ENCODE measurements at places on chromosomes 7 and 10. TPM values are rescaled to one million over a fixed set of nuclear protein-coding genes. Genes with fewer than 3 reads are reported as not detected.

DNA sequence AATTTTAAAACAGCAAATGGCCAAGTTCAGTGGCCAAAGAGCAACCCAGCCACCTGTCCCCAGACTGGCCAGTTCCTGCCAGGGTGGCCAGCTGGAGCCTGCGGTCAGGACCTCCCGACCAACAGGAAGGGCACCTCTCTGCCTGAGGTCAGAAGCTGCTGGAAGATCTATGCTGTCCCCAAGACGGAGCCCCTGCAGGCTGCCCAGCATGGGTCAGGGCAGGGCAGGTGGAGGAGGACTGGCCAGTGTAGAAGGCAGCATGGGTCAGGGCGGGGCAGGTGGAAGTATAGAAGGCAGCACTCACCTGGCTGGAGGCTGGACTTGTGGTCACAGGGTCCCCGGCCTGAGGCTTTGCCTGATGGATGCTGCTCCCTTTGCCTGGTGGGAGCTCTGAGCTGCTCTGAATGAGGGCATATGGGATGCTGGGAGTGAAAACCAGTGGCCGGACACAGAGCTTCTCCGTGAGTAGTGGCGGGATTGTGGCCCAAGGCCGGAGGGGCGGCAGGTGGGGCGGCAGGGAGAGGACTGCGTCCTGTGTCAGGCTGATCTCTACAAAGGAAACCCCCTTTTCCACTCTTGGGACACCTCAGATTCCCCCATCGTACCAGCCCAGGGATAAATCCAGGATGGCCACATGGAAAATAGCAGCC, 229.2 kb downstream of the TCERG1L start:
- H3K36me3 ChIP-seq: no peaks in the 10 kb centered on the region
- no peak for DNase-seq
- H3K4me1 ChIP-seq: no peaks in the 10 kb centered on the region
- no peak overlapping the region for H3K4me3 ChIP-seq

Gene CLDN4
- total RNA-seq: 249 TPM

- no peak for DNase-seq
- H3K4me3 ChIP-seq: no peak overlapping the region
- H3K4me1 ChIP-seq: 0 out of 2 replicates have a peak, but pooled peaks cover 3% of the 10 kb centered on the region
- H3K36me3 ChIP-seq: peaks cover 9% of the 10 kb centered on the region
- no peaks in the 10 kb centered on the region for H3K27me3 ChIP-seq
These were observed 4.3 kb downstream of the COPS6 start for GRCh38 chr7:100093054-100093453.

DNA sequence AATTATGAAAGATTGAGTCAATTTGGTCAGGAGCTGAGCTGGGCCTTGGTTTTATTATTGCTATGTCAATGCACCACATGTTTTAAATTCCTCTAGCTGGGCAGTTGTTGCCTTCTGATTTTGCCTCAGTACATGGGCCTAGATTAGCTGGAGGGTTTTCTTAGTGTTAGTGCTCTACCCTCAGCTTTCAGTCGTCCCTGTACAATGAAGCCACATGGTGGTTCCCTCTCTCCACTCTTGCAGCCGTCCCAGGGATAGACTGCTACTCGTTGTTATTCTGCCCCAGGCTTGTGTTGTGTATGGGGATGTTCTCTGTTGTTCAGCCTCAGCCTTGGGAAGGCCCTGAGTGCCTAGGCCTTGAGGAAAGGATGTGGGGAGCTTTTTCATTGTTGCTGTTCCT, 37.0 kb downstream of the NHLRC2 start:
- H3K27ac ChIP-seq: peak overlapping the region; percentile 37
- no peaks in the 10 kb centered on the region for H3K36me3 ChIP-seq
- H3K27me3 ChIP-seq: no peaks in the 10 kb centered on the region
- peak; percentile 42 for DNase-seq

- no peaks in the 10 kb centered on the region for H3K36me3 ChIP-seq
- no peak for DNase-seq
- no peaks in the 10 kb centered on the region for H3K27me3 ChIP-seq
These were observed 557.1 kb downstream of the KCNMA1 start for GRCh38 chr10:77080361-77081027.

Gene PBLD
- 15.3 TPM for total RNA-seq

Gene MTG1
- 111 TPM for total RNA-seq

GRCh38 chr7:34364130-34364529, 293.9 kb upstream of the NPSR1 start:
- no peak overlapping the region for H3K4me3 ChIP-seq
- no peak overlapping the region for H3K27ac ChIP-seq
- H3K36me3 ChIP-seq: no peaks in the 10 kb centered on the region
- DNase-seq: no peak
- no peaks in the 10 kb centered on the region for H3K4me1 ChIP-seq

GRCh38 chr10:94936721-94937120, 1.7 kb upstream of the CYP2C9 start:
- DNase-seq: no peak
- no peaks in the 10 kb centered on the region for H3K36me3 ChIP-seq
- H3K4me3 ChIP-seq: no peak overlapping the region
- H3K27ac ChIP-seq: no peak overlapping the region
- H3K27me3 ChIP-seq: no peaks in the 10 kb centered on the region
- no peaks in the 10 kb centered on the region for H3K4me1 ChIP-seq

GRCh38 chr7:18566829-18567228, 71.3 kb downstream of the HDAC9 start:
- H3K4me3 ChIP-seq: no peak overlapping the region
- H3K27ac ChIP-seq: no peak overlapping the region
- no peaks in the 10 kb centered on the region for H3K27me3 ChIP-seq
- DNase-seq: no peak
- no peaks in the 10 kb centered on the region for H3K36me3 ChIP-seq

GRCh38 chr10:6409971-6410643, 170.0 kb downstream of the PRKCQ start:
- 0 out of 2 replicates have a peak, but pooled peaks cover 1% of the 10 kb centered on the region for H3K27me3 ChIP-seq
- H3K36me3 ChIP-seq: no peaks in the 10 kb centered on the region
- no peak overlapping the region for H3K27ac ChIP-seq

Gene PSTK
- total RNA-seq: 8.2 TPM

Gene PTN
- total RNA-seq: 9.2 TPM

DNA sequence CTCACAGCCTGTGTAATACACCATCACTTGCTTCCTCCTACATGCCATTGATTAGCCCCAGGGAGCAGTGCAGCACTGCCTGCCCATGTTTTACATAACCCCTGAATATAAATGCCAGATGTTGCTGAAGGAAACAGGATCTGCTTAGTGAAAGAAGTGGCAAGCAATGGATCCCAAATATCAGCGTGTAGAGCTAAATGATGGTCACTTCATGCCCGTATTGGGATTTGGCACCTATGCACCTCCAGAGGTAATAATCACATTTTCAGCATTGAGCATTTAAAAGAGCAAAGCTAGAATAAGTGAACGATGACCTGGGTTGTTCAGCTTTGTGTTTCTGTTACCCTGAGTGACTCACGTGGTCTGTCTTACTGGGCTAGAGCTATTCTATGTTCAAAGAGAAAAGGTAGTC, at the start of gene AKR1C4:
Gene AKR1C4 (plus strand): TSS at position 136 of the 412 bp plus-strand sequence. CDS start 31 bp downstream, at position 167.
- H3K27me3 ChIP-seq: no peaks in the 10 kb centered on the region
- H3K4me1 ChIP-seq: peaks cover 23% of the 10 kb centered on the region
- H3K36me3 ChIP-seq: no peaks in the 10 kb centered on the region
- H3K27ac ChIP-seq: no peak within 1 kb of the TSS
- no peak within 1 kb of the TSS for H3K4me3 ChIP-seq

DNA sequence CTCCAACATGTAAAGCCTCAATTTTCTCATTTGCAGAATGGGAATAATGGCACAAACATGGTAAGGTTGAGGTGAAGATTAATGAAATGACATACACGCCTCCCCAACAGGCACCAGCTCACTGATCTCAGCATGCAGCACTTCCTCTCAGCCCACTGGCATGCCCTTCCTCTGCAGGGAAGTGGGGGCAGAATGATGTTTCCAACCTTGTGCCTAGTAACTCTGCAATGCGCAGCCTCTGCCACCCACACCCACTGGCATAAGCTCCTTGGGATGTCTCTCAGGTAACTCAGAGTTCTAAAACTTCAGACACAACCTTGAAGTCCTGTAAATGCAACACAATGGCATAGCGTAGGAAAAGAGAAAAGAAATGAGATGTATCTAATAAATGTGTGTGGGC, 540.7 kb downstream of the HTR7 start:
- H3K4me3 ChIP-seq: no peak overlapping the region
- H3K4me1 ChIP-seq: no peaks in the 10 kb centered on the region
- H3K36me3 ChIP-seq: no peaks in the 10 kb centered on the region
- DNase-seq: no peak
- H3K27me3 ChIP-seq: no peaks in the 10 kb centered on the region

DNA sequence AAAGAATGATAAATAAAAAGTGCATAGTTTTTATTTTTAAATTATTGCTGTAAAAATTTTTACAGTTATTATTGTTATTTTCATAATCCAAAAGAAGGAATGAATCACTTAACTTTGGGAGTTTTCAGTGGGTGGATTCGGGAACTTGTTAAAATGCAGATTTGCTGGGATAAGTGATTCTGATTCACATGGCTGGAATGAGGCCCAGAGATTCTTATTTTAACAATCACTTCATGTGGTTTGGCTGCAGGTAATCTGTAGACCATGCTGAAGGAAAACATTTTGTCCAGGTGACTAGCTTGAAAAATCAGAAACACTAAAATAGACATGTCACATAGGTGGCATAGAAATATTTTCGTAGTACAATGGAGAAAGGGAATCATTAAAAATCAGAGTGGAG, 13.9 kb downstream of the CROT start:
- no peaks in the 10 kb centered on the region for H3K36me3 ChIP-seq
- no peaks in the 10 kb centered on the region for H3K27me3 ChIP-seq
- H3K27ac ChIP-seq: no peak overlapping the region

DNA sequence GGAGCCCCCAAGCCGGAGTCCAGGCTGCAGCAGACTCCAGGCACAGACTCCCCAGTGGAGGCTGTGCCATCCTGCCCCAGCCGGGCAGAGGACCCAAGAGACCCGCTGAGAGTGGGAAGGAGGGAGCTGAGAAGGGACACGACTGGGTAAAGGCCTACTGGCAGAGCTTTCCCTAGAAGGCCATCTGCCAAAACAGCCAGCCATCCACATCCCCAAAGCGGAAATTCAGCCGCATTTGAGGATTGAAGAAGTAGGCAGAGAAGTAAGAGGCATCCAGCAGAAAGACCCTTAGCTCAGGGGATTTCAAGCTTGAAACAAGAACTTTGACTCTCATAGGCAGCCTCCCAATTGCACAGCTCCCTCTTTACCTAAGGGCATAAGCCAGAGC, 857 bp downstream of the CPXM2 start:
- no peaks in the 10 kb centered on the region for H3K27me3 ChIP-seq
- no peaks in the 10 kb centered on the region for H3K4me1 ChIP-seq
- no peak overlapping the region for H3K27ac ChIP-seq
- no peak for DNase-seq
- H3K4me3 ChIP-seq: no peak overlapping the region

GRCh38 chr10:13485623-13486022, 43.2 kb downstream of the BEND7 start:
- H3K36me3 ChIP-seq: no peaks in the 10 kb centered on the region
- DNase-seq: no peak
- no peak overlapping the region for H3K27ac ChIP-seq

DNA sequence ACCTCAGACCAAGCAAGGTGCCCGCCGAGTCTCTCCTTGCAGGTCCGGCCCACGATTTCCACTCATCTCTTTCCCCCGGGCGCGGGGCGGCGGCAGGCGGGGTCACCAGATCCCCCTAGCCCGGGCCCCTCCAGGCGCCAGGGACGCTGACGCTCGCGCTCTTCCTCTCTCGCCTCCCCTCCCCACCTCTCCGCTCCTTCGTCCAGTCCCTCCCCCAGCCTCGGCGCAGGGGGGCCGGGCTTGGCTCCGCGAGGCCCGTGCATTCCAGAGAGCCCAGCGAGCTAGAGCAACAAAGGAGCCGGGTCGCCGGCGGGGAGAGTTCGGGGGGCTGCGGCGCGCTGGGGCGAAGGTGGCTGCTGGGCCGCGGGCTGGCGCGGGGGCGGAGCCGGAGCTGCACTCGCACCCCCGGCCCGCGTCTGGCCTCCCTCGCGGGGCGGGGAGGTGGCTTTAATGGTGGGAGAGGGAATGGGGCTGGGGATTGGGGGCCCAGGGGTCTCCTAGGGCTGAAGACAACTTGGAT, at the start of gene SMO:
Gene SMO (plus strand): TSS at position 262 of the 520 bp plus-strand sequence. CDS start 519 bp downstream, outside the sequence.
- H3K36me3 ChIP-seq: no peaks in the 10 kb centered on the region
- peak within 1 kb of the TSS; percentile 85 for H3K4me3 ChIP-seq
- peak; percentile 77 for DNase-seq
- no peaks in the 10 kb centered on the region for H3K27me3 ChIP-seq
- peak within 1 kb of the TSS; percentile 81 for H3K27ac ChIP-seq

DNA sequence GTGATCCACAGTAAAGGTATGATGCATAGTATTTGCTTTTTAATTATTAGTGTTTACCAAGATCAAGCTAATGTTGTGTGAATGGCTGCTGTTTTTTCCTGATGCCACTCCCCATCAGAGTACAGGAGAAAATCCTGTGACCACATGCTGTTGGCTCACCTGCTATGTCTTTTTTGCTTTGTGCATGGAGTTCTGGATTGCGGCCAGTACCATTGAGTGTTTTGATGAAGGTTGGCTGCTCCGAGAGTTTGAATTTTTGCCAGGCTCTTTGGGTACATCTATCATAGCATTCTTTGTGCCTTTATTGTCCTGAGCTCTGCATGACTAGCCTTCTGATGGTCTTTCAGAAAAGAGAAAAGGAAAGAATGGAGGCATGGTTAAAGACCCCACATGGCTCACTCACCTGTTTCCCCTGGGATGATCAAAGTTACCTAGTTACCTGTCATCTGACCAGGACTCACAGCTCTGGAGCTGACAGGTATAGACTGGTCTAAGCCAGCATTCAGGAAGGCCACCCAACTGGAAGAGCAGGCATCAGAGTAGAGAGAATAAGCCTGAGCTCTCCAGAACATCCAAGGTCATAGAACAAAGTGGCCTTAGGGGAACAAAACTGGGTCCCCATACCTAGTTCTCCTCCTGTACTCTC, 11.8 kb upstream of the SGPL1 start:
- H3K27me3 ChIP-seq: 0 out of 2 replicates have a peak, but pooled peaks cover 2% of the 10 kb centered on the region
- no peaks in the 10 kb centered on the region for H3K36me3 ChIP-seq
- DNase-seq: no peak
- H3K4me3 ChIP-seq: no peak overlapping the region
- no peak overlapping the region for H3K27ac ChIP-seq
- no peaks in the 10 kb centered on the region for H3K4me1 ChIP-seq

- H3K4me3 ChIP-seq: no peak overlapping the region
- no peak overlapping the region for H3K27ac ChIP-seq
- H3K27me3 ChIP-seq: no peaks in the 10 kb centered on the region
These were observed 720.5 kb downstream of the KCNMA1 start for GRCh38 chr10:76917071-76917470.

Measured in Caco-2 (cell line).